Activated effector memory CD4-positive, alpha-beta T cell treated with Interleukin-2 at 50 U/mL for 16 hours (primary cell): ENCODE measurements at places on chromosomes 4 and X.

DNA sequence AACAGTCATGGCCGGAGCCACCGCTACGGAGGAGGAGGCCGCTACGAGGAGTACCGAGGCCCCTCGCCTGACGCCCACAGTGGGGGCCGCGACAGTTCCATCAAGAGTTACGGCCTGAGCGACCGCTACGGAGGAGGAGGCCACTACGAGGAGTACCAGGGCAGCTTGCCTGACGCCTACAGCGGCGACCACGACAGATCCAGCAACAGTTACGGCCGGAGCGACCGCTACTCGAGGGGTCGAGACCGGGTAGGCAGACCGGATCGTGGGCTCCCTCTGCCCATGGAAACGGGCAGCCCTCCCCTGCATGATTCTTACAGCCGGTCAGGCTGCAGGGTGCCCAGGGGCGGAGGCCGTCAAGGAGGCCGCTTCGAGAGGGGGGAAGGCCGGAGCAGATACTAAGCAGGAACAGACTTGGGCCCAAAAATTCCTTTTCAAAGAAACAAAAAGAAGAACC, 3.1 kb downstream of the RBMXL3 start:
- no peak for DNase-seq

- DNase-seq: no peak
Observed at GRCh38 chrX:22389556-22390179, 117.0 kb downstream of the CBLL2 start.

DNA sequence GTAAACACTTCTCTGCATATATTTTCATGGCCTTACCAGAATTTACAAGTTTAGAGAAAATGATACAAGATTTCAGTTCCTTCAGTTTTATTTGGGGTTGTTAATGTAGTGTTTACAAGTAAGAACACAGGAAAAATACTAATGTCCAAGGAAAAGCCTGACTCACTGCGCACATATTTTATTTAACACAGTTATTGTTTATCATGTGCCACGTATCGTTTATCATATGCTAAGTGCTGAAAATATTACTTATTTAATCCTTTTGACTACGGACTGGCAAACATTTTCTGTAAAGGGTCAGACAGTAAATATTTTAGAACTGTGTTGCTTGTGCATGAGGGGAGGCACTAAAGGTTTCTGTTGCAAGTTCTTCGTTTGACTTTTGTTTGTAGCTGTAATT, 794 bp downstream of the HSD17B13 start:
- DNase-seq: no peak

- no peak for DNase-seq
Observed at GRCh38 chr4:84968925-84969324, 2.4 kb upstream of the WDFY3 start.

- no peak for DNase-seq
Observed at GRCh38 chr4:56282004-56282403, 105.3 kb downstream of the AASDH start.

DNA sequence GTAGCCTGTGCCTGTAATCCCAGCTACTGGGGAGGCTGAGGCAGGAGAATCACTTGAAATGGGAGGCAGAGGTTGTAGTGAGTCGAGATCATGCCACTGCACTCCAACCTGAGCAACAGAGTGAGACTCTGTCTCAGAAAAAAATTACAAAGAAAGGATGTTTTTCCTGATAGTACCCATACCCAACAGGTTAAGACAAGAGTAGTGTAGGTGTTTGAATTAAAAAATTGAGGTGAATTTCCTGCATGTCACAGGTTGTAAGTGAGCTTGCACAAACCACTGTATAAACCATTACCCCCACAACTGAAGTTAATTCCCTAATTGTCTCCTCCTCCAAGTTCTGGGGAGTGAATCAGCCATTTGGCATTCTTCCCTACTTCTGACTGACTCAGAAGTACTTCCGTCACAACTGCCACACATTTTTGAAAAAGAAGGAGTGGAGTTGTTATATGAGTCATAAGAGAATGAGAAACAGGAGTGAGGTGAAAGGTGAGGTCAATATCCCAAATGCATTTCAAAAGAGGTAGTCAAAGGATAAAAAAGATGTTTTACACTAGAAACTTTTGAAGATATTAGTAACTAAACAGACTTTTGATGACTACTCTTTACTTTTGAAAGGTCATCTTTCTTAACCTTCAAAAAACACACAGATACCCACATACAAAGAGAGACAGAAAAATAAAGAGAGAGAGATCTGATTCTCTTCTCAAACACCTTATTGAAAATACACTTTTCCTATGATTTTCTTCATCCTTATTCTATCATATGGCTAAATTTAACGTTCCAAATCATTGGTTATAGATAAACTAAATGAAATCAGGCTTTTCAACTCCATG, 134.5 kb downstream of the BTC start:
- DNase-seq: no peak

- no peak for DNase-seq
Observed at GRCh38 chr4:15349531-15349935, 78.3 kb upstream of the C1QTNF7 start.

GRCh38 chrX:30971774-30972603, 82.9 kb upstream of the TAB3 start:
- DNase-seq: no peak

DNA sequence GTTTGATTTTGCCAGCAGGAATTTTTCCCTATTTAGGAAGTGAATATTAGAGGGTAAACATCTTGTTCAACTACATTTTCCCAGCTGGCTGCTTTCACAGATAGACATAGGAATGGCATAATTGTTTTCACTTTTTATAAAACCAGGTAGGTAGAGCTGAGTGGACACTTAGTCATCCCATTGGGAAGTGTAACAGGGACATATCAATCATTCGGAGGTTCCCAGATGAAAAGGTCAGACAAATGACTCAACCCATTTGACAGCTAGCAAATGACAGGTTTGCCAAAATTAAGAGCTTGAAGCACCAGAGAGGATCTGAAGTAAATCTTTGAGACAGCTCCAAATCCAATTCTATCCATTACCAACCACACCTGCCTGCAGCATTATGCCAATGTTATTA, 205.3 kb downstream of the SLC39A8 start:
- no peak for DNase-seq

GRCh38 chr4:84263415-84263814, 235.7 kb downstream of the NKX6-1 start:
- DNase-seq: no peak

DNA sequence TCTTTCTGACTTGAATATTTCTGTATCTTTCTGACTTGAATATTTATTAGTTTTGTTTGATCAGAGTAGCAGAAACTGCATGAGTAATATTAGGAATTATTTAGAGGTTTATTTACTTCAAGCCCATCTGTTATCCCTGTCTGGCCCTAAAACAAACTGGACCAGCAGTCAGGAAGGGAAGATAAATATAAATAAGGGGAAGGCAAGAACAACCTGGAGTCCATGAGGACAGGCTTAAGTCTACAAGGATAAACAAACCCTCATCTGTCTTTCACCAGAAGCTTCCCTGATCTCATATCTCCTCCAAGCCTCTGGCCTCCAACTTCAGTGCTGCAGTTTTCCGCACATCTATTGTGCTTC, 524.9 kb downstream of the CENPC start:
- DNase-seq: no peak

- DNase-seq: no peak
Observed at GRCh38 chr4:128639541-128640270, 169.8 kb upstream of the JADE1 start.

- DNase-seq: no peak
Observed at GRCh38 chrX:56368962-56369361, 136.8 kb downstream of the KLF8 start.

DNA sequence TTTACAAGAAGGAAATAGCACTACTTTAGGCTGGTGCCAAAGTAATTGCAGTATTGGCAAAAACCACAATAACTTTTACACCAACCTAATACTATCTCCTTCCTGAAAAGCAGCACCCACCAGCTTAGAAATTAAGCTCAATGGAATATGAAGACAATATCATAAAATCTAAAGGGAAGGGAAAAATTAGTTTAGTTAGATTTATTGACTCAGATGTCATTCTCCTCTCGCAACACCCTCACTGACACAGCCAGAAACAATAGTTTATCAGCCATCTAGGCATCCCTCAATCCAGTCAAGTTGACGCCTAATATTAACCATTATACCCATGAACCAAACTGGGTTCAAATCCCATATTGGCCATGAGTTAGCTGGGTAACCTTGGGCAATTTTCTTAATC, 820.4 kb upstream of the EPHA5 start:
- DNase-seq: no peak

DNA sequence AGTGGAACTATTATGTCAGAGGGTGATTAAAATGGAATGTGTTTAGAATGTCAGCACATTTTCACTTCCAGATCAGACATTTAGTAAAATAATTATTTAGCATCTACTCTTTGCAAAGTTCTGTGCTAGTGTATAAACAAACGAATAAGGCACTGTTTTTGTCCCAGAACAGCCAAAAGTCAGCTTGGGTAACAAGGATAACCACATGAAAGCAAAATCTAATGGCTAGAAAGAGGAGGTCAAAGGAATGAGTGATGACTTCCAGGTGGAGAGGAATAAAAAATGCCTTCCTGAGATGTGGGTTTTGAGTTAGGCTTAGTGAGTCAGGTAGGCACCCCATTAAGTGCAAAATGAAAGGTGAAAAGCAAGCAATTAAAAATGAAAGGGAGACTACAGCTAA, 112.6 kb downstream of the ATP10D start:
- no peak for DNase-seq

GRCh38 chr4:112564706-112565270, 48.8 kb upstream of the NEUROG2 start:
- DNase-seq: no peak

GRCh38 chrX:17098516-17099247, 152.2 kb downstream of the REPS2 start:
- DNase-seq: no peak

DNA sequence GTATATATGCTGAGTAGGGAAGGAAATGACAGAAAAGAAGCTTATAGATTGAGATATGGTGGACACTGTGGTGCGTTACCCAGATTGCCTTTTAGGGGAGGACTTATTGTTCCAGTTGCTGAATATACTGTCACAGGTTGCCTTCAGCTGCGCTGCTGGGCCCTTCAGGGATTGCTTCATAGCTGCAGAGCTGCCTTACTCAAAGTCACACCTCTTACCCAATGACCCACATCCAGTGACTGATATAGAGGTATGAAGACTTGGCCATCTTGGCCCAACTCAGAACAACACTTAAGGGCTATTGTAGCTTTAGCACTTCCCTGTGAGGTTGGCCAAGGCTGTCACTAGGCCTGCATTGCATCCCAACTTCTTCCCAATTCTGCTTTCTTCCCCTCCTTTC, 63.4 kb upstream of the TMEM164 start:
- no peak for DNase-seq

GRCh38 chr4:48467891-48468290, 15.3 kb upstream of the SLC10A4 start:
- DNase-seq: no peak

GRCh38 chr4:158035662-158036195, 137.1 kb downstream of the GASK1B start:
- no peak for DNase-seq

DNA sequence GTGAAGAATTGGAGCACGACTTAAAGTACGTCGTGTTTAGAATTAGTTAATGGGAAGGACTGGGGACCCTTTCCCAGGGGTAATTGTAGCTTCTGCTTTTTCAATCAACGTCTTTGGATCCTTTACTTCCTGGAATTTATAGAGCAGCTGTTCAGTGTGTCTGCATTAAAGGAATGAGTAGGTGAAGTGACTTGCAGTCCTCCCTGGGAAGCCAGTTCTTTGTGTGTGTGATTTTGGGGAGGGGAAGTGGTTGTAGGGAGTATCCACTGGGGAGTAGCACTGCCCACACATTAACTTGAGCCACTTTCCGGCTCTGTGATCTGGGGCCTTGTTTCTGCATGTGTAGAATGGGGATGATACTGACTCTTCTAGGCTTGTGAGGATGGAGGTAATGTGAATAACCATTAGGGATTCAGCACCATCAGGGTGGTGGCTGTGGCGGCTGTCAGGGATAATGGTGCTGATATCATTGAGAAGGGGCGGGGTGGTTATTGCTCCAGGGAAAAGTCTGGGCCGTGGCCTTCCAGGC, 54.7 kb downstream of the TMEM131L start:
- no peak for DNase-seq

GRCh38 chr4:55346851-55347255, 811 bp downstream of the SRD5A3 start:
- no peak for DNase-seq

- no peak for DNase-seq
Observed at GRCh38 chr4:179894066-179894778, 2349.0 kb upstream of the TENM3 start.

DNA sequence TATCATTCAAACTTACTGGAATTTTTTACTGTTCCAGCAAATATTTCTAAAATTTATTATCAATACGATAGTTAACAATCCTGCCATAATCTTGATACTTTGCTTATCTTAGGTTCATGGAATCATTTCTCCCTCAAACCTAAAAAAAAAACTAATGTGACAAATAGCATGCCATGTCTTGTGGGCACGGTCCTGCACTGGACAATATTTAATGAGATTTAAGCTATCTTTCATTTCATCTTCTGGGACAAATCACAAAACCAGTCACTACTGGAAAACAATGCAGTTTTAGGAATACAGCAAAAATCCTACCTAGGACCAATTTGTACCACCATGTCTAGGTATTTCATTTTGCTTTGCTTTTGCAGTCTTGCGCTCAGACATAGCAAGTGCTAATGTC, 93.7 kb downstream of the FRYL start:
- DNase-seq: no peak

GRCh38 chr4:30763321-30763727, 43.2 kb downstream of the PCDH7 start:
- DNase-seq: no peak

DNA sequence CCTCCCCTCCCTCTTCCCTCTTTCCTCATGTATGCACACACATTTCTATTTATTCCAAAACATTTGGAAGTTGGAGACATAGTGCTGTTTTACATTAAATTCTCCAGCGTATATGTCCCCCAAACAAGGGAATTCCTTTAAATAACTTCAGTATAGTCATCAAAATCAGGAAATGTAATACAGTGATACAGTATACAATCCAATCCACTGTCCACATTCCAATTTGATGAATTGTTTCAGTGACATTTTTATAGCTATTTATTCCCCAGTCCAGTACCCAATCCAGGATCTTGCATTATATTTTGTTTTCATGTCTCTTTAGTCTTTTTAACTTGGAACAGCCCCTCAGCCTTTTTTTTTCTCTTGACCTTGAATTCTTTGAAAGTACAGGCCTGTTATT, 233.0 kb downstream of the DKK2 start:
- DNase-seq: no peak

GRCh38 chrX:80354966-80355465, 65.2 kb upstream of the TENT5D start:
- DNase-seq: no peak

- DNase-seq: no peak
Observed at GRCh38 chrX:100407784-100408712, 2.0 kb downstream of the PCDH19 start.

DNA sequence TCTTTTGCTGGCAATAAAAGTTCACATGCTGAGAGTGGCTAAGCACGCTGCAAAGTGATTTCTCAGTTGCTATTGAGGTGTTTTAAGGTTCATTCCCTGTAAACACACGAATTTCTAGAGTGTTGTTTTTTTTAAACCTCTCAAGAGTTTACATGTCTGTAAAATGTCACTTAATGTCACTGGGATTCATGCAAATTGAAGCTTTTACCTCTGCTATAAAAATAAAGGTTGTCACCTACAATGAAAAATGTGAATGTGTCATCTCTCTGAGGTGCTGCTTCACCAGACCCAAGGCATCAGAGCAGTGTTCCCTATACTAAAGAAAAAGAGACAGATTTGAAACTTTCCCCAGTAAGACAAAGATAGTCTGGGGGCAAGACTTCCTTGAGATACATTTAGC, 127.0 kb downstream of the PPA2 start:
- DNase-seq: no peak
